HFFc6 (cell line): ENCODE measurements at places on chromosomes 6 and 20.

GRCh38 chr6:27414996-27415395, 26.4 kb downstream of the ZNF391 start:
- no peak for DNase-seq

GRCh38 chr6:128036808-128037570, 136.1 kb upstream of the THEMIS start:
- DNase-seq, result no peak

GRCh38 chr20:9409352-9409751, 105.0 kb upstream of the LAMP5 start:
- DNase-seq, result peak; percentile 35

GRCh38 chr20:53599910-53600632, 6.4 kb upstream of the ZNF217 start:
- no peak for DNase-seq

GRCh38 chr20:61307686-61308476, 55.8 kb downstream of the CDH4 start:
- no peak for DNase-seq

DNA sequence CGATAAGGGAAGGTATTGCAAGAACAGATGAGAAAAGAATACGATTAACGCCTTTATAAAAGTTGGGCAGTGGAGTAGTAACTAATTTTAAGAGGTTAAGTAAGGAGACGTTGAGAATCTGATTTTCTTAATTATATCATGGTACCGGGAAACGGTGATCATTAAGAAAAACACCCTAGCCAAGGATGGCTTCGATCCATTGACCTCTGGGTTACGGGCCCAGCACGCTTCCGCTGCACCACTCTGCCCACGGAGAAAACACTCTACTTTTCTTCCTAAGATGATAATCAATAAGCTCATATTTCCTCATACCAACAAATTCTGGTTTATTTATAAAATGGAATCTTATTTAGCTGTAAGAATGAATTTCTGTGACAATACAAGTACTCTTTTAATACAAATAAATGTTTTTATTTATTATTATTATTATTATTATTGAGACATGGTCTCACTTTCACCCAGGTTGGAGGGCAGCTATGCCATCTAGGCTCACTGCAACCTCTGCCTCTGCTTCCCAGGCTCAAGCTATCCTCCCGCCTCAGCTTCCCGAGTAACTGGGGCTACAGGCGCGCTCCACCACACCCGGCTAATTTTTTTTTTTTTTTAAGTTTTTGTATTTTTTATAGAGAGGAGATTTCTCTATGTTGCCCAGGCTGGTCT, 8.3 kb downstream of the POM121L2 start:
- no peak for DNase-seq

DNA sequence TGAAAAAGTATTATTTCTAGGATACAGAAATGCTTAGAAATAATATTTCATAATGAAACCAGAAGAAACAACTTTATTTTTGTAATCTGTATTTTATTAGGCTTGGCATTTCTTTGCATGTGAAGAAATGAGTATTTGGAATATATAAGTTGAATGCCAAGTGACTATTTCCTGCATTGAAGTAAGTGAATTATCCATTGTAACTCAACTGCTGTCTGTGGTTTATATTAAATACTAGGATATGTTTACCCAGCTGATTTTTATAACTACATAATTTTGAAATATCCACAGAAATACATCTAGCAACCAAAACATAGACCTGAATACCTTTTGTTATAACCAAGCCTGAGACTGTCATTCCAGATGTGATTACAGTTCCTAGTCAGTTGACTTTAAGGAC, 207.6 kb downstream of the THBS2 start:
- DNase-seq, result no peak

GRCh38 chr6:21273451-21273850, 320.1 kb upstream of the SOX4 start:
- DNase-seq, result no peak

GRCh38 chr6:27766405-27766804, 145.8 kb downstream of the OR2B2 start:
- no peak for DNase-seq

DNA sequence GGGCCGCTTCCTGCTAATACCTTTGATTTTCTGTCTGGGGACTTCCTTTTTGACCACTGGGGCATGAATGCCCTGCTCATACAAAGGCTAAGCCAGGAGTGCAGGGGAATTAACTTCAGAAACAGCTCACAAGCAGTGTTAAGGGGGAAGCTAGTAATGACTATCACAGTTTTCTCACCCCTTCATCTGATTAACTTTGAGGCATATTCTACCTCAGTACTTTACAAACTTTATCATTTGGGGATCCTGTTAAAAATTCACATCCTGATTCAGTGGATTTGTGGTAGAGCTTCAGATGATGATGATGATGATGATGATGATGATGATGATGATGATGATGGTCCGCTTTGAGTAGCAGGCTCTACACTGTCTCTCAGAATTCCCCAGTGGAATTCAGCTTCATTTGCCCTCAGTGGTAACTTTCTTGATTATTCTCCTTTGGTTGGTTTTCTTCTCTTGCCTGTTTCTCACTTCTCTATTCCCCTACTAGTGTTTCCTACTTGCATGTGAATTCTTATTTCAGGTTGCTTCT, 78.4 kb upstream of the TMEM170B start:
- no peak for DNase-seq

- DNase-seq, result peak; percentile 14
These were observed 65.7 kb upstream of the EEF1A1 start for GRCh38 chr6:73586416-73586974.
